ENCODE measurements at places on chromosomes 7 and 10.

- no peak for DNase-seq
Observed at GRCh38 chr7:55423277-55423711, 58.2 kb downstream of the LANCL2 start.

- DNase-seq = no peak
Observed at GRCh38 chr7:137454246-137454724, 110.8 kb upstream of the PTN start.

DNA sequence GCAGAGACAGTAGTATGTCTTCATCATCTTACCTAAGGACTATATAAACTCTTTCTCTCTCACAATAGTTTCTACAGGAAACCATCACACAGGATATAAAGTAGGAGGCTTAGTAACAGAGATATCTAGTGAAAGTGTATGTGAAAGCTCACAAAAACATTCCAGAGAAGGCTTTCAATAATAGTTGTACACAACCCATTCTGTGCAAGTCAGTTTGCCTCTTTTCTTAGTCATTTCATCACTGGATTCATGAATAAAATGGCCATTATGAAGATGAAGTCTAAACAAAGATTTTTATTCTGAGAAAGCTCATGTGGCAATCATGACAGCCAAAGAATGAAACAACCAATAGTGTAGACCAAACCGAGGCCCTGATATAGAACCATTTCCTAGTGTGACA lies 178.8 kb downstream of the GNAT3 start:
- no peak for DNase-seq

GRCh38 chr10:72694476-72695369 lies 2.8 kb downstream of the MCU start:
- no peak for DNase-seq
